Adipocyte (in vitro differentiated cells): ENCODE measurements at places on chromosomes 11 and 22.

DNA sequence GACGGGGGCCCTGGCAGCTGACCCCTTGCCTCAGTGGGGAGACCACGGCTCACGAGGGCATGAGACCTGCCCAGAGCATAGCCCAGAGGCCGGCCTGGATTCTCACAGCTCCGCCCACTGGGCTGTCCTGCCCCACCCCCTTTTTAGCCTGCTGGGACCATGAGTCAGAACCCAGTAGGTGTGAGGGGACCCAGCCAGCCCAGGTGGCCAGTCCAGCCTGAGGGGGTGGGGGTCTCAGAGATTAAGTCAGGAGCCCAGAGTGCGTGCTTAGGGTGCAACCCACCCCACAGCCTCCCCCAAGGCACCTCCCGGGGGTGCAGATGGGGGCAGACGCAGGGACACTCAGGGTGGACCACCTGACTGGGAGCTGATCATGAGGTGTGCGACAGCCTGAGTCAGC lies 40.1 kb upstream of the PPARA start:
- DNase-seq = no peak

DNA sequence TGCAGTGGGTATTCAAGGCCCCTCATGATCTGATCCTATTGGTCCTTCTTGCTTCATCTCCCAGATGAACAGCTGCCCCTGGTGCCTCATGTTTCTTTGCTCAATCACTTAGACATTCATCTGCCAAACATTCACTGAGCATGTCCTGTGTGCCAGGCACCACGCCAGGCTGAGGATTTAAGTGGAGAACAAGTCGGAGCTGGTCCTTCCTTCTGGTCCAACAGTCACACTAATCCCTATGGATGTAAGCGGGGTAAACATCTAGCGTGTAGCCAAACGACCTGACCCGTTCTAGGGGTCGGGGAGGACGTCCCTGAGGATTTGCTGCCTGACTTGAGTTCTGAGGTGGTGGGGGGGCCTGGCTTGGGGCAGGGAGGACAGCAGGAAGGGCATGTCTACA lies 21.9 kb downstream of the ZMAT5 start:
- peak; percentile 87 for DNase-seq

GRCh38 chr11:123264431-123264780 lies 69.4 kb upstream of the CLMP start:
- DNase-seq = no peak

DNA sequence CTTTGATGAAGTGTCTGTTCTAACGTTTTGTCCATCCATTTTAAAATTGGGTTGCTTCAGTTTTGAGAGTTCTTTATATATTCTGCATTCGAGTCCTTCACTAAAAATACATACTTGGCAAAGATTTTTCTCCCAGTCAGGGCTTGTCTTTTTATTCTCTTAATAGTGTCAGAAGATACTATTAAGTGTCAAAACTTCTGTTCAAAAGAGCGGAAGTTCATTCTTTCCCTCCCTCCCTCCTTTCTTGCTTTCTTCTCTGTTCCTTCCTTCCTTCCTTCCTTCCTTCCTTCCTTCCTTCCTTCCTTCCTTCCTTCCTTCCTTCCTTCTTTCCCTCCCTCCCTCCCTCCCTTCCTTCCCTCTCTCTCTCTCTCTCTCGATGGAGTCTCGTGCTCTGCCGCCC lies 7.6 kb upstream of the MUC6 start:
- DNase-seq = no peak
